GDM1 (cell line): ENCODE measurements at places on chromosomes 11 and 22.

DNA sequence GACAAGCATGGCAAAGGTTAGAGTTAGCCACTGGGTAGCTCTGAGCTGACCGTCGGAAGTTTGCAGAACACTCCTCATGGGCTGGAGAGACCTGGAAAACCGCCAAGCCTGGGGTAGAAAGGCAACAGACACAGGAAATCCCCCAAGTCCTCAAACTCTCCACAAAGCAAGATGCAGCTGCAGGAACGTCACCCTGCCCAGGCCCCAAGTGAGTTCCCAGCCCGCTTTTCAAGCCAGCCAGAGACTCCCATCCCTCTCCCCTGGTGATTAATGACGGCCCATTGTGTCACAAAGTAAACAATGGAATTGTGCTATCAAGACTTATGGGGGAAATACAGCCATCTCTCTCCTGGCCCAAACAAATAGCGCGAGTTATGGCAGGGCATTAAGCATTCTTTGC is 633.0 kb downstream of the TBC1D22A start:
- DNase-seq = no peak

DNA sequence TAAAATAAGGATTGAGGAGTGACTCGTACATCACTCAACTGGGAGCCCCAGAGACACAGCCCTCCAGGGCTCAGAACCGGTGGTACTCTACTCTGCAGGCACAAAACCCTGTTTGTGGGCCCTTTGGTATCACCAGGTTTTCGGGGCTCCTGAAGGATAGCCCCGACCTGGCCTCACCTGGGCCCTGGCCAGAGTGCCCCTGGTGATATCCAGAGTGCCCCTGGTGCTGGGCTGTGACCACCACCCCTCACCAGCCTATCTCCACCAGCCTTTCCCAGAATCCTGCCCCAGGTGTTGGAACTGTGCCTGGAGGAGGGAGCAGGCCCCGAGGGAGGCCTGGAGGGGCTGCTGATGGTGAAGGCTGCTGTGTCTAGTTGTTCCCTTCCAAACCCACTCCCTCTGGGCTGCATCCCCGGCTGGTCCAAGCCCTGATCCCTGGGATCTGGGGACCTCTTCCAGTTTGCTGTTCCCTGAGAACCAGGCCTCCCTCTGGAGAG is 2.2 kb upstream of the GGT5 start:
- DNase-seq = no peak

DNA sequence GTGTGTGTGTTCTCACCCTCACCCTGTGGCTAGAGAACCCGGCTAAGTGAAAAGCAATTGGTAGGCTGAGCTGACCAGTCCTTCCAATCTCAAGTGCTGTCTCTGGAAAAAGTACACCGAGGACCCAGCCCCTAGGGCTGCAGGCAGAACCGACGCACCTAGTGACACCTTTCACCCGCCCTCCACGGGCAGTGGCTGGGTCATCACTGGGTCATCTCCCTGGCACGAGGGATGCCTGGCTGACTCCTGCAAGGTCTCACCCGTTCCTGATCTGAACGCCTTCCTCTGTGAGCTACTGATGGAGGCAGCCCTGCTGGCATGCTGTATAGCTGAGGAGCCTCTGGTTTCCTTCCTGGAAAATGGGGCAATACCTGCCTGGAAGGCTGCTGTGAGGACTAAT is 311.5 kb downstream of the NTM start:
- DNase-seq = no peak

- no peak for DNase-seq
These were observed 49.0 kb downstream of the PPFIA1 start for GRCh38 chr11:70319396-70320076.

DNA sequence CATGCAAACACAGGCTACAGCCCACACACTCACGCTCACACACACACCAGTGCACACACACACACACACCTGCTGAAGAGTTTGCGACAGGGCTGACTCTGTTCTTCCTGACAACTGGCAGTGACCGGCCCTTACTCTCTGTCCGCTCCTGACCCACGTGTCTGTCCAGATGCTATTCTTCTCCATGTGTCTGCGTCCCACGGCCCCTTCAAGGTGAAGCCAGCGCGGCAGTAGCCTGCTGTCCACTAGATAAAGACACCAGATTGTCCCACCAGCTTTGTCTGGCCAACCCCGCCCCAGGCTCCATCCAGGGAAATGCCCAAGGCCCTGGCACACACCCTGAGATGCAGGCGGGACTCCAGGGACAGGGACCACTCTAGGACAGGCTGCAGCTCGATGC is 713.9 kb downstream of the BRD1 start:
- DNase-seq = no peak

GRCh38 chr11:59186130-59186594 is 14.2 kb downstream of the DTX4 start:
- no peak for DNase-seq

GRCh38 chr11:12123273-12123672 is 12.9 kb downstream of the MICAL2 start:
- no peak for DNase-seq
